ENCODE measurements at places on chromosomes 5 and 9.

- peak; percentile 34 for DNase-seq
Observed at GRCh38 chr5:37710965-37711364, 128.9 kb downstream of the GDNF start.

GRCh38 chr5:127863161-127863560 lies 160.0 kb downstream of the CCDC192 start:
- DNase-seq, result no peak

- DNase-seq, result no peak
Observed at GRCh38 chr5:160494451-160494850, 72.8 kb downstream of the PTTG1 start.

- no peak for DNase-seq
Observed at GRCh38 chr9:88927510-88927909, 63.8 kb upstream of the S1PR3 start.

DNA sequence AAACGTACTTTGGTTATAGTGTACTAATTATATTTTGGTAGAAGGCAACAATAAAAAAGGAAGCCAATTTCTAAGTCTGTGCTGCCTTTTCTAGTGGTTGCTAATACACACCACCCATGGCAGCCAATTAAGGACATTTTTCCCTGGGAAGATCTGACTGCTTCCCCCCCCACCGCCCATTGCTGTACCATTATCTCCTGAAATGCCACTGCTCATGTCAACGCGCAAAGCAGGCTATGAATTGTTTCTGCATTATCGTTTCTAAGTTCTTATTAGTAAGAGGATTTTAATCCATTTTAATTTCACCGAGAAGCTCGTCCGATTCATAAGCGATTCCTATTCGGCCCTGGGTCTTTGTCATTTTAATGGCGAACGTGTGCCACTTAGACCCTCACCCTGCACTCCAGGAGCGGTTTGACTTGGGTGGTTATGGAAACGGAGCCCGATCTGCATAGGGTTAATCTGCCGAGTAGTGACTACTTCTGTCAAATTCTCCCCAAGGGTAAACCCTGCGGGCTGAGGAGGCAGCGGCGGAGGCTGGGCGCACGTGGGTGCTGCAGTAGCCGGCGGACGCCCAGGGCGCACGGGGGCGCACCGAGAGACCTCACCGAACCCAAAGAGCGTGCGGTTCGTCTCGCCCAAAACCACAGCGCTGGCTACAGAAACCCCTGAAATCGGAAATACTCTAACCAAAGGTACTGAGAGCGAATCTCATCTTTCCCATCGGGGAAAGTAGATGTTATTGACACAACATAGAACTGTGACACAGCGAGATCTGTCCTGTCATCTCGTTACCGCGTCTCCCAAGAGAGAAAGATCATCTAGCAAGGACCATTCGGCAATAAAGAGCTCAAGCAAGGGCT lies 55.8 kb upstream of the SHC3 start:
- DNase-seq, result no peak

- no peak for DNase-seq
Observed at GRCh38 chr5:73236541-73237128, 63.6 kb downstream of the TMEM174 start.

DNA sequence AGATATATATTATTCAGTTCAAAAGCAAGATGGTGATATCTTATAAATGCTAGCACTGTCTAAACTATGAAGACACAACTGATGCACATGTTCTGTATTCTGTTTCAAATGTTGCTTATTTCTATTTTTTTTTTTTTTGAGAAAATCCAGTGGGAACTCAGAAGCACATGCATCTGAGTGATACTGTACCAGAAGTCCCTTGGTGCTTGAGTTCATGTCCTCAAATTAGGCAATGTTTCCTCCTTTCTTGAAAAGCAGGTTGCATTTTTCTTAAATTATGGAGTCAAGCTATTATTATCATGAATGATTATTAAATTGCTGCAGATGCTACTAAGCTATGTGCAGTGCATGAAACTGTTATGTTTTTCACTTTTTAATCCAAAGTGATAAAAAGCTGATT lies 70.4 kb downstream of the CAMK4 start:
- DNase-seq, result no peak

GRCh38 chr5:14414007-14414406 lies 167.6 kb upstream of the OTULINL start:
- no peak for DNase-seq

DNA sequence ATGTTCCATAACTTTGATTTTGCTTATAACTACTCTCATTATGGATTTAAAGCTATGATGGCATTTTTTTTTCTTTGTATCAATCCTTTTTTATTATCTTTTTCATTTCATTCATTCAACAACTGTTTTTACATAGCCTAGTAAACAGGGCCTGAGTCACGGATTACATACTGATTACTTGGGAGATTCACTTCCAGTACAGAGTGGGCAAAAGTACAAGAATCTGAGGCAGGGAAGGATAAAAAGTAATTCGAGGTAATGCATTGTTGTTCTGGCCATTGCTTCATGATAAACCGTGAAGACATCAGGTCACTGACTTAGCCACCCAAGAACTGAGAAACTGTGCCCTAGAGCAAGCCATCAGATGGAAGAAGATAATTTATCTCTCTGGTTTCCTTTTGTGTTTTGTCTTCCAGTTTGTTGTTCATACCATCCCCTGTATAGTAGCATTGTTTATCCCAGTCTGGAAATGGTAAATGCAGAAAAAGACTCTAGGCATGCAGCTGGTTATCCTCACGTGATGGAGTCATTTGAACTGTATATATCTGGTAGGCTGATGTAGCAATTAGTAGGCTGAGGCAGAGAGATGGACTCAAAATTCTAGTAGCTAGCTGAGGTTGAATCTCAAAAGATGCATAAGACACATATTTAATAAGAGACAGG lies 145.6 kb downstream of the CNTLN start:
- no peak for DNase-seq

DNA sequence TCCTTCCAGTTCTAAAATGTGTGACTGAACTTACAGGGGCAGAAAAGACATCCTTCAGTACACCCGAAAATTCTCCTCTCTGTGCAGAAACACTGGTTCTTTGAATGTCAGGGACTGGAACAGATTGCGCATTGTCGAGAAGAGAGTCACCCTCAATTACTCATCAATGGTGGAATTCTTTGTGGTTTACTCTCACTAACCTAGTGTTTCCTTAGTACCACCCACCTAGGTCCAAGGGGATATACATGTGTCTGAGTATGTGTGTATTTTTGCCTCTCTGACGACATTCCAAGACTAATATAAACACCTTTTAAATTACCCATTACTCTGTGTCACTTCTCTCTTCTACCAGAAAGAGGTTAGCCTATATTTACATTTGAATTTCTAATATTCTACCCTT lies 660.8 kb downstream of the TLE1 start:
- no peak for DNase-seq

DNA sequence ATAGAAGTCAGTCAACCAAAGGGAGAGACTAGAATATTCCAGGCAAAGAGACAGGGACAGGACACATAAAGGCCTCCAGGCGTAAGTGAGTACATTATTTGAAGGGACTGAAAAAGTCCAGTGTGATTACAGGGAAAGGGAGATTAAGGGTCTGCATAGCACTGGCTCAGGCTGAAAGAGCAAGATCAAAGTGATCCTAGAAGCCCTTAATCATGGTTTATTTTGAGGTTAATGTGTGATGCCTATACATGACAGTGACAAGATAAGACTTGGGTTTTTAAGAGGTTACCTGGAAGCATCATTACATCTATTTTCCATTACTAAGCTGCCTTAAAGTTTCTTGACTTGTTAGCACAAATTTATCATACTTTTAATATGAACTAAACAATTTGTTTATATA lies 25.8 kb downstream of the LMBRD2 start:
- DNase-seq, result no peak

- peak; percentile 61 for DNase-seq
Observed at GRCh38 chr9:12785260-12785770, 10.5 kb downstream of the LURAP1L start.

GRCh38 chr9:98334796-98335195 lies 79.3 kb upstream of the TBC1D2 start:
- no peak for DNase-seq

GRCh38 chr5:173016598-173017046 lies 33.1 kb downstream of the ATP6V0E1 start:
- no peak for DNase-seq

- peak; percentile 70 for DNase-seq
Observed at GRCh38 chr9:6054280-6055099, 39.1 kb upstream of the RANBP6 start.

DNA sequence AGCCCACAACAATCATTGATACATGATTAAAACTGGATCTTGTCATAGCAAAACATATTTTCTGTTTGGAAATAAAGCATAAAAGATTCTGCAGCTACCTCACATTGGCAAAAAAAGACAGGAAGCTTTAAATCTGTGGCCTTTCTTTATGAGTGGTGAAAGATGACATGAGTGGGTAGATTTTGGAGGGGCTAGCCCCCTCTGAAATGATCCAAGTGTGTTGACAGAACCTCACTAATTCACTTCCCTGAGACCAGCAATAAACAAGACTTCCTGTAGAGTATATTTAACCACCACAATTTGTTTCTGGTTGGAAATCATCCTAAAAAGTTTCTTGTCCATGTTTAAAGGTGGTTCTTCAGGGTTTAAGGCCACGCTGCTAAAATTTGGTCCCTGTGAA lies 530.8 kb downstream of the SPATA31D1 start:
- no peak for DNase-seq

- no peak for DNase-seq
Observed at GRCh38 chr5:173498286-173498685, 118.2 kb downstream of the BOD1 start.

GRCh38 chr5:159802661-159803060 lies 113.6 kb upstream of the ADRA1B start:
- DNase-seq, result no peak

- no peak for DNase-seq
Observed at GRCh38 chr9:37938121-37938891, 34.4 kb upstream of the SLC25A51 start.

DNA sequence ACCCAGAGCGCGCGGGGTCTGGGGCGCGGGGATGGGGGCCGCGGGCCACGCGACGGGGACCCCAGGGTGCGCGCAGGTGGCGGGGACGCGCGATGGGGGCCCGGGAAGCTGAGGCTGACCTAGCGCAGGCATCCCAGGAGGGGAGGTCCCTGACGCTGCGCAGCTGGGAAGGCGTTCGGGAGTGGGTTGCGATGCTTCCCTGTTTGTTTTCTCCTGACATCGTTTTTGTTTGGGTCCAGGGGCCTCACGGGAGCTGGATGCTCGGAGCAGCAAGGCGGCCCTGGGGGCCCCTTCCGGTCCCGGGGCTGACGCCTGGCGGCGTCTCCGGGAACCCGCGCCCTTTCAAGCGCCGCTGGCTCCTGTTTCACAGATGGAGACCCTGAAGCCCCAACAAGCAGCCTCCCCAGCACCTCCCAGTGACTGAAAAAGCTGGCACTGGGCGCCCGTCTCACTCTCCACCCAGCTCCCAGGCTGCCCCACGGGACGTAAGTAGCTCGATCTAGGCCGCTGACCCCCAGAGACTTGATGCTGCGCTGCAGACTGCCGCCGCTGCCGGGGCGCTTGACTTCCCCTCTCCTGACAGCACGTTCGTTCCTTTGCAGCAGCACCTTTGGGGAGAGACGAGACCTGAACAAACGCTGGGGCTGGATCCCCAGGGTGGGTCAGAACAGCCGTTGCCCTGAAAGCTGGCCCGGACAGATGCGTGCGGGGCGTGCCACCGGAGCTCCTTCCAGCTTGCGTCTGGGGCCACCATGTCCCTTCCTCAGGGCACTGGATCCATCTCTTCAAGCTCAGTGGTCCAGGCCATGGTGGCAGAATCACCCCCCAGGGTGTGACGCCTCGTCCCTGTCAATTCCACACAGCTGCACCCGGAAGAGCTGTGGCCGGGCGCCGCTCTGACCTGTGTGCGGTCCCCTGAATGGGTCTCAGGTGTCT lies 593 bp downstream of the BRD3OS start:
- DNase-seq, result peak; percentile 31

DNA sequence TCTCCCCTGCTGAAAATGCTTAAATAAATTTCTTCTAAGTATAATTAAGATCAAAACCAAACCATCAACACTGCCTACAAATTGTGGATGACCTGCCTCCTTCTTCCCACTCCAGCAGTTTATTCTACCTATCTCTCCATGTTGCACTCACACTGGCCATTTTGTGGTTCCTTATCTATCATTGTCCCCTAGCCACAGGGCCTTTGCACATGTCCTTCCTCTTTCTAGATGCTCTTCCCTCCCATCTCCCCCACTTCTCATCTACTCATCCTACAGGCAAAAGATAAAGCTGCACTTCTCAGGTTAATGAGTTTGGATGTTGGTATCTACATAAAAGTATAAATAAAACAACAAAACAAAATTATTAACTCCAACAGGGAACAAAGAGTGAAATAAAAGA lies 70.6 kb upstream of the CCNG1 start:
- no peak for DNase-seq

DNA sequence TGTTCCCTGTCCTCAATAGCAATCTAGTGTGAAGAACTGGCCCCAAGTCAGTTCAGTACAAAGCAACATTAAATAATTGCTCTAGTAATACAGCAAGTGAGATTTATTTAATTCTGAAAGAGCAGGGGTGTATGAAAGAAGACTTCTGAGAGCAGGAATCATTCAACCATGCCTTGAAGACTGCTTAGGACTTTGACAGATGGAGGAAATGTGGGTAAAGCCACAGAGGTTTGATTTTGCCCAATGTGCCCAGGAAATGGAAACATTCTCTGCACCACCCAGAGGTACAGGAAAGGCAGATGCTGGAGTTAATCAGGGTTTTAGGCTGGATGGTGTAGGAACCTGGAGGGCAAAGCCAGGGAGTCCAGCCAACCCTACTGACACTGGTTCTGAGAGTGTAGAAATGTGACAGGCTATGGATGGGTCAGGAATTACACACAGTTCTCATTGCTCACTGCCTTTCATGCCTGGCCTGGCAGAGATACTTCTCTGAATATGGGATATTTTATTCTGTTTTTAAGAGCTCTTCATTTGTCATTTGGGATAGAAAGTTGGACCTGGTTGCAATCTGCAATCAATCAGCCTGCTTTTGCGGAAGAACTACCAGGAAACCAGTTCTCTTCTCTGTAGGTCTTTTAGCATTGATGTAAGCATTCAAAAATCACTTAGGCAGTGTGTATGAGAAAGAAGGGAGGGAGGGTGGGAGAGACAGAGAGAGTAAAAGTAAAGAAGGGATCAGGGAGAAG lies 88.3 kb downstream of the BRINP1 start:
- peak; percentile 47 for DNase-seq

DNA sequence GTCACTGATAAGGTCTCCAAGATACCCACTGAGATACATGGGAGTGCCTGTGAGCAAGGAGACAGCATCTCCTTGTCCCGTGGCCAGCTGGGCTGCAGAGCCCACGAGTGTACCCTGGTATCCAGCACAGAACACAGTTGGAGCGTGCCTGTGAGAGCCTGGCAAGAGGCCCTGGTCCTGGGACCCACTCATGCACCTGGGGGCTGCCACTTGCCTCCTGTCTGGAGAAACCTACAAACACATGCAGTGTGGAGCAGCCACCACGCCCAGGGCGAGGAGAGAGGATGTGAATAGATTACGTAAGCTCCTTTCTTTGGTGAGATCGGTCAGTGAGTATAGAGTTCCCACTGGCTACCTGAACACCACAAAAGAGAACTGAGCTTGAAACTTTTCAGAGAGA lies 88.3 kb downstream of the CTNND2 start:
- DNase-seq, result no peak

All from G401 (cell line).